Fibroblast of villous mesenchyme (primary cell): ENCODE measurements at places on chromosomes 1 and 21. TPM values are rescaled to one million over a fixed set of nuclear protein-coding genes. Genes with fewer than 3 reads are reported as not detected.
A peak's percentile ranks its signal among the peaks of the same experiment; 100 is the strongest.

- DNase-seq = no peak
Observed at GRCh38 chr1:109765483-109765815, 1.7 kb upstream of the EPS8L3 start.

DNA sequence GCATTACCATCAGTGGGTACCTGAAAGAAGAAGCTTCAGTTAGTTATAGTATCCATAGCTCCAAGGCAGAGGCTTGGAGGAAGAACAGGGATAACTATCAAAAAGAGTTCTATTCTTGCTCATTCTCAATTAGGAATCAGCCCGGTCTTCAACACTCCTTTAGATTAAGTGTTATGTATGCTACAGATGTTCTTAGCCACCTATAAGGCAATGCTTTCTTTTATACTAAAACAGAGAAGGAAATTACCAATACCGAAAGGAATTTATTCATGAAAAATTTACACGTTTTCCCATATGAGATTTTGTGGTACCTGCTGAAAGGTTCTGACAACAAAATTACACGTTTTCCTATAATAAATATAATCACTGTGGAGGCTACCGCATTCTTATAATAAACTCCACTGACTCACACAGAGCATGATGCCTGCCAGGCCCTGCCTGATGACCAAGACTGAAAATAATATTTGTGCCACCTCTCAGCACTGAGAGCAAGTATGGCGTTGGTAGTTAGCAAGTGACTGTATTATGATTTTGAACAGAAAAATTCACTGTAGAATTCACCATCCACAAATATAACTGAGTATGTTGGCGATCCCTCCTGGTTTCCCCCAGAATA lies 58.3 kb downstream of the APP start:
- no peak for DNase-seq

The IGSF9 gene
- not detected in 2 replicates for total RNA-seq

DNA sequence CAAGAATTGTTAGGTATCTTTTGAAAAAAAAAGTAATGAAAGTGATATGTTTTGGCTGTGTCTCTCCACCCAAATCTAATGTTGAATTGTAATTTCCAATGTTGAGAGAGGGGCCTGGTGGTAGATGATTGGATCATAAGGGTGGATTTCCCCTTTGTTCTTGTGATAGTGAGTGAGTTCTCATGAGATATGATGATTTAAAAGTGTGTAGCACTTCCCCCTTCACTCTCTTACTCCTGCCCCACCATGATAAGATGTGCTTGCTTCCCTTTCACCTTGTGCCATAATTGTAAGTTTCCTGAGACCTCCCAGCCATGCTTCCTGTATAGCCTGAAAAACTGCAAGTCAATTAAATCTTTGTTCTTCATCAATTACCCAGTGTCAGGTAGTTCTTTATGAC lies 70.7 kb downstream of the XCL2 start:
- no peak for DNase-seq

DNA sequence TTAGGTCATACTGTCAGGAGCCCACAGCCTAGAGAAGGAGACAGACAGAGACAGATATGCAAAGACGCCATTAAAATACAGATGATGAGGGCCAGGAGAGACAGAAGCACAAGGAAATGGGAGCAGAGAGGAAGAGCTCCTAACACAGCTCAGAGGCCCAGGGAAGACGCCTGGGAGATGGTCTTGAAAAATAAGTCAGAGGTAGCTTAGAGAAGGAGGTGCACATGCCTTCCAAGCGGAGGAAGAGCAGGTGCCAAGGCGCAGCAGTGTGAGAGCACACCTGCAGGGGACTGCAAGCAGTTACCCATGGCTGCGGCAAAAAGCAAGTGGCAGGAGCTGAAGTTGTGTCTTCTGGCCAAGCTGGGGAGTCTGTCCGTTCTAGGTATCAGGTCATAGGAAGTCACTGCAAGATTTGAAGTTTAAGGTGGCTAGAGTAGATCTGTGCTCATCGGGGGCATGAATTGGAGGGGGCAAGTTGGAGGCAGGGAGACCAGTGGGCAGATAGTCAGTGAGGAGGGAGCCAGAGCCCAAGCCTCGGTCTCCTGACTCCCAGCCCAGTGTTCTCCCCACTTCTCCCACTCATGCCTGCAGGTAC lies 1.3 kb upstream of the TRABD2B start:
- no peak for DNase-seq

DNA sequence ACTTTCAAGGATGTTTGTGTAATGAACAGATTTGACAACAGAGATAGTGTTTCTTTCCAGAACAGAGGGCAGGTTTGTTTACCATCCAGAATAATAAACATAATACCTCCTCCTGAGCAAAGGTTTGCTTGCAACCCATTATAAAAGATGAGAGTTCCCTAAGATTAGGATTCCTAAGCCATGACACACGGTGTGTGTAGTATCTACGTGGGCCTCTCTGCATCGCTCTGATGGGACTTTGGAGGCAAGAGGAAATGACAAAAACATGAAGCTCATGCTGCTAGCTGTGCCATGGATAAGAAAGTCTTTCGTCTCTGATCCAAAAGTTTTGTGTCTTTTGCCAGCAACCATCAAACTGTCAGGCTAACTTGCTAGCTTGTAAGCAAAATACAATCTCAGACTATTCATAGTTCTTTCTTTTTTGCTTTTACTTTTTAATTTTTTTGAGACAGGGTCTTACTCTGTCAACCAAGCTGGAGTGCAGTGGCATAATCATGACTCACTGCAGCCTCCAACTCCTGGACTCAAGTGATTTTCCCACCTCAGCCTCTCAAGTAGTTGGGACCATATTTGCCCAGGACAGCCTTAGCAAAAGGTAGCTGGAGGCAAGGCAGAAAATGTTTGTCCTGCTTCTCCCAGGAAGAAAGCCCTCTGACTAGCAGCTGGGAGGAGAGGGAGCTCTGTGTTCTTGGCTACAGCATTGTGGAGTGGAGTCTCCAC lies 81.1 kb downstream of the LHX4 start:
- peak; percentile 62 for DNase-seq

DNA sequence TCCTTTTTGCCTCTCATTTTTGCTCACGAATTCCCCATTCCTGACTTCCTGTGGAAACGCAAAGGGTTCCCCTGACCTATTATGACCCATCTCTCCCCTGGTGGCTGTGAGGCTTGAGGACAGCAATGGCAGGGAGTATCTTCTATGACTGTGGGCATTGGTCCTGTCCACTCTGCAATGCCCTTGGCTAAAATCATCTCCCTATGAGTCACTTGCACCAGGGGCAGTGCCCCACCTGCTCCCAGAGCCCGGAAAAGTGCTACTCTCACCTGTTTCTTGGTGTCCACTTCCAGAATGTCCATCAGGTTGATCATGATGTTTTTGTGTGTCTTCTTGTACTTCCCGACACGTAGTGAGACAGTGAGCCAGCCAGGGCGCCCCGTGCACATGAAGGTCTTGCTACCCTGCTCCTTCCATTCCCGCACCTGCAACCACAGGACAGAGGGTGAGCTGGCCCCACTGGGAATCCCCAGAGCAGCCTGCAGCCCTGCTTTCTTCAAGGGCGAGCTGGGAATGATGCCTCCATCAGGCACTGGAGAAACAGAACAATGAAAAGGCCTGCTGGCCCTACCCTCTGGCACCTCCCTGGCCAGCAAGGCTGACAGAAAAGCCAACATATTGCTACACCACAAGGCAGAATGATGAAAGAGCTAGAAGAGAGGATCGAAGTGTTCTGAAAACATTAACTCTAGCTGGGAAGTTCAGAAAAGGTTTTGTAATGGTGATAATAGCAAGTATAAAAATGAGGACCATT lies 3.5 kb downstream of the DHCR24 start:
- DNase-seq = peak; percentile 67

DNA sequence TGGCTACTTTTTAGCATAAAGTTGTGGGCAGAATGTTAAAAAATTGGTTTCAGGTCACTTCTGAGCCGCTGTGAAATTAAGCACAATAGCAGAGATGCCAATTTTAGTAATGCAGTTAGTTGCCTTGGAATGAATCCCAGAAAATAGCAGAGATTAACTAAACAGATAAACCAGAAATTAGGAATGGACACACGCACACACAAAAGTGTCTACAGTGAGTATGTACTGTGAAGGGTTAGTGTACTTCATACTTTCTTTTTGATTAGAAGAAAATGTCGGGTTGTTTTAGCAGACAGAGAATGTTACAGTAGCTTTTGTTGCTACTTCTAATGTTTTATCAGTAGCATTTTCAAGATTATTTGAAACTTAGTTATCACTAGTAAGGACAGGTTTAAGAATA lies 106.7 kb downstream of the LEPR start:
- peak; percentile 61 for DNase-seq

The KRTAP19-1 gene
- total RNA-seq = not detected in 2 replicates

The UBE2U gene
- not detected in 2 replicates for total RNA-seq

DNA sequence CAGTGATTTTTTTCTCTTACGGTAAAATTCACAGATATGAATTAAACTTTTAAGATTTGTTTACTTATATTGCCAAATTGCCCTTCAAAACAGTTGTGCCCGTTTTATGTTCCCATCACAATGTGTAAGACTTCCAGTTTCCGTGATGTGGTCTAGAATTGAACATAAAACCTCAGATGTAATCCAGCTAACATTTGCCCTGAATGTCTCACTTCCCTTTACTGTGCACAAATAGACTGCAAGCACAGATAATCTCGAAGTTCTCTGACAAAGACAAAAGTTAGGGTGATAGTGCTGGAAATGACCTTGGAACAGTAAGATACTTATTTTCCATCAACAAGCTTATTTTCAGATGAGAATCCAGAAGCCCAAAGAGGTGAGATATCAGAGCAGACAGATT lies 177.5 kb downstream of the ZZZ3 start:
- DNase-seq = peak; percentile 49

The SLC9C2 gene
- not detected in 2 replicates for total RNA-seq

DNA sequence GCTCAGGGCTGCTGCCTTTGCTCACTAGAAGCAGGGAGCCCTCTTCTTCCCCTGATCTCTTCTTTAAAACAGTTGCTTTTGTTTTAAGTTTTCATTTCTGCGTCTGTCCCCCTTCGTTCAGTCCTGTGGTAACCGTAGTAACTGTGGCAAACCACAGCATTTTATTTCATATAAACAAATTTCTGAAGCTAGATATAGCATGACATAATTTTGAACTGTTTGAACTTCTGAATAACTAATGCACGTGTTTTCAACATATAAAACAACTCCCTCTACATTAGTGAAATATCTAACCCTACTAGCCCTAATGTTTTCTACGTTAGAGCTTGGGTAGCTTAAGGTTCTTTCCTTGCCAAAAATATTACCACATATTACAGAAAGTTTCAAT lies 104.6 kb downstream of the DISP1 start:
- peak; percentile 82 for DNase-seq

GRCh38 chr1:159699653-159700052 lies 14.7 kb downstream of the CRP start:
- no peak for DNase-seq

- DNase-seq = no peak
Observed at GRCh38 chr1:219358080-219358479, 184.4 kb downstream of the LYPLAL1 start.

DNA sequence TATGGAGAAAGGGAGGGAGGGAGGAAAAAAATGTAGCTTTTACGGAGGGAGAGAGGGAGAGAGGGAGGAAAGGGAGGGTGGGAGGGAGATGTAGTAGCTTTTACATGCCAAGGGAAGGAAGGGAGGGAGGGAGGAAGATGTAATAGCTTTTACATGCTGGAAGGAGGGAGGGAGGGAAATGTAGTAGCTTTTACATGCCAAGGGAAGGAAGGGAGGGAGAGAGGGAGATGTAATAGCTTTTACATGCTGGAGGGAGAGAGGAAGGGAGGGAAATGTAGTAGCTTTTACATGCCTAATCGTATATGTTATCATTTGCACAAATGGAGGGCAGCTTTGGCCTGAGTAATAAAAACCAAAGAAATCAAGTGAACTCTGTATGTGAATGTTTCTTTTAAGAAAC lies 35.6 kb downstream of the EEIG2 start:
- peak; percentile 32 for DNase-seq

- peak; percentile 16 for DNase-seq
Observed at GRCh38 chr1:44423591-44424537, 18.8 kb downstream of the RNF220 start.

The GRIK1 gene
- under 0.01 TPM in 1 of 2 replicates, not detected in the other for total RNA-seq

The ATP1A4 gene
- total RNA-seq = not detected in 2 replicates
